Activated CD4-positive, CD25-positive, alpha-beta regulatory T cell treated with anti-CD3 and anti-CD28 coated beads, Interleukin-2, amount 50 U/mL, for 16 hours (primary cell): ENCODE measurements at places on chromosomes 6 and 20.

- no peak for DNase-seq
Observed at GRCh38 chr6:104987218-104987617, 30.3 kb downstream of the LIN28B start.

DNA sequence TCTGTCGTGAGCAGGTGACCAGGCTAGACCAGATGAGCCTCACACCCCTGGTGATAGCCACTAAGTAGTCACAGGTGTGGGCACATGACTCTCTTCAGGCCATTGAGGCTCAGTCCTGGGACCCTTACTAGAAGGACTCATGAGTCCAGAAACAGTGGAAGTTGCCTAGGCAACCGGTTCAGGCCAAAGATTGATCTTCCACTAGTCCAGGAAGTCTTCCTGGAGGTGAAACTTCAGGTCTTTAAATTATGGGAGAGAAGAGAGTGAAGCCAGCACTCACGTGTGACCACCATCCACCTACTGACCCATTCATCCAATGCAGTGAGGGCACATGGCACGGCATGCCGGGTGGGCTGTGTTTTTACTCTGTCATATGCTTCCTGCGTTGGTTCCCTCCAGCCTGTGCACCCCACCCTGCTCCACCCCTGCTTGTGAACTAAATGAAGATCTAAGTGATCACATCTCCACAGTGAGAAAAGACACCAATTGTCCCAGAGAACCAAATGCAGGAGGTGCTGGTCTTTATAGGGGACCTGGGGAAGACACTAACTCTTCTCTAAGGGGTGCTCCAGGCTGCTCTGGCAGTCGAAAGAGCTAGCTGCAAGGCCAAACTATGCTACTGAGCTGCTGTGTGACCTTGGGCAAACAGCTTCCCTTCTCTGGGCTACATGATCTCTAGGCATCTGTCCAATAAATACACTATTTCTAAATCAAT is 12.5 kb upstream of the STX16 start:
- DNase-seq = no peak

DNA sequence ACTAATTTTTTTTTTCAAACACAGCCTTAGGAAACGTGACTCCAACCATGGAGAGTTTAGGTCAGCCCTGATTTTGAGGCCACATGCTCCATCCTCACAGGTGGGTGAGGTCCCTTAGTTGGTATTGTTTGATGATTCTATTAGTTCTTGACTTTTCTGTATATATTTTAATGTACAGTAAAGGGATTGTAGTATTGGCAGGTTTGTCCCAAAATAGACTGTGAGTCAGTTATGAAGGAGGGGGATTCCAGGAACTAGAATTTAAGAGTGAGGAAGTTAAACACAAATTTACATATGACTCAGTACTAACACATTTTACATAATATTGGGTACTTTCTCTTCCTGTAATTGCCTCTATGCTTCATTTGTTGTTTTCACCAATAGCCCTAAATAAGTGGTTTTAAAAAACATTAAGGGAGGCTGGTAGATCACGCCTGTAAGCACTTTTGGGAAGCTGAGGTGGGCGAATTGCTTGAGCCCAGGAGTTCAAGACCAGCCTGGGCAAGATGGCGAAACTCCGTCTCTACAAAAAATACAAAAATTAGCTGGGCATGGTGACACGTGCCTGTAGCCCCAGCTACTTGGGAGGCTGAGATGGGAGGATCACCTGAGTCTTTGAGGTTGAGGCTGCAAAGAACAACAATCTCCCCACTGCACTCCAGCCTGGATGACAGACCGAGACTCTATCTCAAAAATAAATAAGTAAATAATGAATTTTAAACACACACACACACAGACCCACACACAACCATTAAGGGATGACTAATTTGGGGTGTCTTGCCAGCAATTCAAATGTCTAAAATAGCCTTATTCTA is 81.8 kb downstream of the SGK1 start:
- no peak for DNase-seq

DNA sequence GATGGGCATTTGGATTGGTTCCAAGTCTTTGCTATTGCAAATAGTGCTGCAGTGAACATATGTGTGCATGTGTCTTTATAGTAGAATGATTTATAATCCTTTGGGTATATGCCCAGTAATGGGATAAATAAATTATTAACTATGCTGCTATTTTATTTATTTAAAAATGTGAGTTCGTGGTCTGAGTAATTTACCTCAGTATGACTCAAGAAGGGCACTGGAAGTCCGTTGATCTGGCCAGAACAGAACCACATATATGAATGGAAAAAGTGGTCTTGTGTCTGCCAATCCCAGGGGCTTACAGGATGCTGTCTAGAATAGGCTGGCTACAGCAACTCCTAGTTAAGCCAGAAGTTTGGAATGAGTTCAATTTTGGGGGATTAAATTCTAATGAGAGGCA is 27.6 kb upstream of the HLA-C start:
- DNase-seq = no peak

- no peak for DNase-seq
Observed at GRCh38 chr20:6086868-6087267, 33.0 kb upstream of the LRRN4 start.

- DNase-seq = no peak
Observed at GRCh38 chr20:49874696-49875095, 40.6 kb downstream of the SPATA2 start.

DNA sequence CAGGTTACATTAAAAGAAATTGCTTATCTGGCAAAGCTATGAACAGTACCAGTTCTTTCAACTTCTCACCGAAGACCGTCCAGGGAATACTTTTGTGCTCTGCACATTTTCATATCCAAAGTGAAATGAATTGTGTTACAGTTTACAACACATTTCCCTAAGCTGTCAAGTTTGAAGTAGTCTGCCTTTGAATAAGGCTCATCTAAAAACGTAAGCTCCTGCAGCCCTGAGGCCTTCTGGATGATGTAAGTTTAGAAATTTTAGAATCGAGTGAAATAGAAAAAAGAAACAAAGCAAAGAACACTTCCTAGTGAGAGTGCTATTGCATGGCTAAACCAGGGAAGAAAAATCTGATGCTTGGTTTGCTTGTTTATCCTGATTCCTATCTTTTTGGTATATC is 653.8 kb downstream of the MMUT start:
- DNase-seq = no peak

DNA sequence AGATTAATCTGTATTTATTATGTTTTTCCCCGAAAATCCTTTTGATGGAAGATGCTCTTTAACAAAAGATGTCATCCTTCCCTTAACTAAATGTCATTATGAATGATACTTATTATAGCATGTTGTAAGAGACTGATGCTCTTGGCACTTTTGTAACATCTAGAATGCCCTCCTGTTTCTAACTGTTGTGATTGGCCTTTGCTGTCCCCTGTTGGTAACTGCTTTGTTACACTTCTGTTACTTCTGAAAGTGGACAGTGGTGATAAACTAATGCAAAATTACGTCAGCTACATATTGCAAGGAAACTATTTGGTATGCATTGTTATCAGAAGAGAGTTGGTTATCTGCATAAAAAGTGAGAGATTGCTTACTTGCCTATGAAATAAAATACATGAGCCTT is 5.8 kb downstream of the TTK start:
- DNase-seq = no peak

DNA sequence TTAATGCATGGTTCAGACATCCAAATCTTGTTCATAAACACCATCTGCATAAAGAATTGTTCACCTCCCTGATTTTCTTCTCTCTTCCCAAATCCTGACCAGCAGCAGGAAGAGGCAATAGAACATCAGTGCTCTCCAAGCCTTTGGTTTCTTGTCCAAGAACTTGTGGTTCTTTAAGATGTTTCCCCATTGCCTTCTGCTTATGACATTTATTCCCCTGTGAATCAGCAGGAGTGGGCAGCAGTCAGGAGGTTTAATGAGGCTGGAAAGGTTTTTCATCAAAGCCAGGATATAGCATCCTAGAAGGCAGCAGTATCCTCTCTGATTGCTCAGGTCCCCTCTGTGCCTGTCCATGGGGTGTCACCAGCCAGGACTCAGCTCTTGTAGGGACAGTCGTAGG is 5.3 kb downstream of the HDDC2 start:
- no peak for DNase-seq

GRCh38 chr6:134851548-134851947 is 98.4 kb downstream of the ALDH8A1 start:
- DNase-seq = no peak

GRCh38 chr20:40848526-40848925 is 159.5 kb upstream of the MAFB start:
- no peak for DNase-seq

DNA sequence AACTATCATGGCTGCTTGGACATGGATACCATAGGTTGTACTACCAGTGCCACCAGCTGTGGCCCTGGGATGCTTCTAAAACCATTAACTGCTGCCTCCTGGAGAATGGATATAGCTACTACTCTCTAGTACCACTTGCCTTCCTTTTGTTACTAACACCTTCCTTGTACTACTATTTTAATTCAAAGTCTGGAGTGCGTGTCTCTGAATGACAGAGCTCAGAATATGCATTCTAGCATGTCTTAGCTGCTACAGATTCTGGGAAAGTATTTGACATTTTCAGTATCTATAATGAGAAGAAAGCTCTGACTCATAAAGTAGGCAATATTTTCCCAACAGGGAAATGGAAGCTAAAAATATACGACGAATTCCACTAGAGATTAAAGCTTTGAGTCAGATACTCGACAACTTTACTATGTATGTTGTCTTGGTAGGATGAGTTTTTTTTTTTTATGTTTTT is 112.3 kb downstream of the PFDN4 start:
- DNase-seq = no peak

GRCh38 chr6:149445095-149445466 is 39.7 kb downstream of the ZC3H12D start:
- DNase-seq = no peak

GRCh38 chr20:50561379-50562078 is 51.3 kb downstream of the PTPN1 start:
- DNase-seq = peak; percentile 38

- no peak for DNase-seq
Observed at GRCh38 chr6:168090064-168090690, 11.2 kb upstream of the FRMD1 start.

DNA sequence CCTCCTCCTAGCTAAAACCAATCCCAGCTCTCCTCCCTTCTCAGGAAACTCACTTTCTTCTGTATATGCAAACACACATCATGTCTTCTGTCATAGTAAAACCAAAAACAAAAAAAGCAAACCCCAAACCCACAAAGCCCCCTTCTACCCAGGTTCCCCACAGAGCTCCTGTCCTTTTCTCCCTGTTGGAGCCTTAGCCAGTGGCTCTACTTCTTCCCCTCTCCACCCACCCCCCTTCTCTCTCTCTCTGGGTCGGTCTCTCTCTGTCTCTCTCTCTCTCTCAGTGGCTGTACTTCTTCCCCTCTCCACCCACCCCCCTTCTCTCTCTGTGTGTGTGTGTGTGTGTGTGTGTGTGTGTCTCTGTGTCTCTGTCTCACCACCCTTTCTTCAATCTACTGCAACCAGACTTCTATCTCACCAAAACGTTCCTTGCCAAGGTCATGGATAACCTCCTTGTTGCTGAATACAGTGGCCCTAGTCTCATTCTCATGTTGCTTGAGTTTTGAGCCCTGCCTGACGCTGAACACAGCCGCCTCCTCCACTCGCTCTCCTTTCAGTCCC is 8.7 kb upstream of the OSER1 start:
- DNase-seq = no peak

GRCh38 chr20:32333988-32334885 is 23.9 kb upstream of the ASXL1 start:
- peak; percentile 28 for DNase-seq

DNA sequence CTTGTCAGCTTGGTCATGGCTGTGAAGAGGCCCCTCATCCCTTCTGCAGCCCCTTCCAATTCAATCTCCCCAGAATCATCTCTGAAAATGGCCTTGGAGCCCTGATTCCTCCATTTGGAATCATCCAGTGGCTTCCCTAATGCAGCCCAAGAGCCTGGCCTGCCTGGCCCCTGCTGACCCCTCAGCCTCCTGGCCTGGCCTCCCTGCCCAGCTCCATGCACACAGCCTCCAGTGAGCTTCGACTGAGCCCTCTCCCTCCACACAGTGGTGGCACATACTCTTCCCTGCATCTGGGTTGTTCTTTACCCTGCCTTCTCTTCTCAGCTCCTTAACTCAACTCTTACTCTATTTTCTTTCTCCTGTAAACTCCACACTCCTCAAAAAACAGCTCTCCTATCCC is 120.9 kb downstream of the ANKRD60 start:
- DNase-seq = no peak

- no peak for DNase-seq
Observed at GRCh38 chr20:6705926-6706548, 61.4 kb upstream of the BMP2 start.

DNA sequence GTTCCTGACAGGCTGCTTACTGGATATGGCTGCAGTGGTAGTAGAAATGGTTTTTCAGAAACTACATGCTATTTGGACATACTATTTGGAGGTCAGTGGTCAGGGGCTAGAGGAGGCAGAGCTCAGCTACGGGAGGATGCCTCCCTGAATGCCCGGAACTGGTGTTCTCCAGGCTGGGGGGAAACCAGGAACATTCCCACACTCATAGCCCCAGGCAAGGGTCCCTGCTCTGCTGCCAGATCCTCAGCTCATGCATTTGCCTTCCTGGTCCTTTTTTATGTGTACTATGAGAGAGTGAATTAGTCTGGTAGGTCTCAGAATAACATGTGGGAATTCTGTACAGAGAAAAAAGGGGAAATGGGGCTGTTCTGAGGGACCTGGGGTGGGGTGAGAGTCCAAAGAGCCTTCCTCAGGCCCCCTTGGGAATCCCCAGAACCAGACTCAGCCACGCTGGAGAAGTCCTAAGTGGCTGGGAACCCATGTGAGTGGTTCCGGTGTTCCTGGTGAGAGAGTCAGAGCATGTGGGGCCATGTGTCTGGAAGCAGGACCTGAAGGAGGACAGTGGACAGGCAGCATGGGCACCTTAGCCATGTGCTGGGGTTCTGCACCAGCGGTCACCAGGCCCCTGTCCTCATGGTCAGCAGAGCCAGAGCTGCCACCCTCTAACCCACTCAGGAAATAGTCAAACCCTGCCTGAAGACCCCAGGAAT is 58.0 kb upstream of the MYL9 start:
- no peak for DNase-seq

DNA sequence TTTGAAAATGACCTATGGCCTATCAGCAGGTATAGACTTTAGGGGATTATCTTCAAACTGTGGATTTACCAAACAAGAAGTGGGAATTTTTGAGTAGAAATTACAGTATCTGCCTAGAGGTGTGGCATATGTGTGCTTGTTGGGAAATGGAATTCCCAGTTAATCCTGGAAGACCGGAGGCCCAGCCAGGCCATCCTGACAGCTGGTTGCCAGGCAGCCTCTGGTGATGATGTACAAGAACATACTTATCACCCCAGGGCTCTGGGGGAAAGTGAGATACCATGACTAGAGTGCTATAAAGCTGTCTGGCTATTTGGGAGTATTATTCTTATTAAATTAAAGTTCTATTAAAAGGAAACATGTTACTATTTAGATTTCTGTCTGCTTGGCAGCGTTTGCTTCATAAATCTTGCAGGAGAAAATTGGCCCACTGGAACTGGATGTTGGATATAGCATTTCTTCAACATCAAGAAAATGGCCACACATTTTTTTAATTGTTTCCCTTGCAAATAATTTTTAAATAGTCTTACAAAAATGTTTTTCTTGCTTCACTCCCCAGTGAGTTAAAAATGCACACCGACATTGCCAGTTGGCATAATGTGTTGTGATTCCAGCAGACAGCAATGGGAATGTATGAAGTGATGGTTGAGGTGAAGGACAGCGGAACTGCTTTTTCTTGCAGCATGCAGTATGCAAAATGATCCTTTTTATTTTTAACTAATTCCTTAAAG is 187.8 kb downstream of the MYLK4 start:
- no peak for DNase-seq
